MG63 (cell line): ENCODE measurements at places on chromosomes 7 and 10. TPM values are rescaled to one million over a fixed set of nuclear protein-coding genes. Genes with fewer than 3 reads are reported as not detected.

DNA sequence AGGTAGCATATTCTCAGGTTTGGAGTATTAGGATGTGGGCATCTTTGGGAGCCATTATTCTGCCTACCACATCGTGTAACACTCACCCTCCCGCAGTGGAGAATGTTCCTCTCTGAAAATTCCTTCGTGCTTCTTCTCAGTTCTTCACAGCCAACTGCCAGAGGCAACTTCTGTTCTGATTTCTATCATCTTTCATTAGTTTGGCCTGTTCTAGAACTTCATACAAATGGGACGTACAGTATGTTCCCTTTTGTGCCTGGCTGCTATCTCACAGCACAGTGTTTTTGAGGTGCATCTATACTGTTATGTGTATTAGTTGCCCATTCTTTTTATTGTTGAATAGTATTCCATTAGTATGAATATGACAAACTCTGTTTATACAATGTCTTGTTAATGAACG lies 8.9 kb upstream of the SLC26A3 start:
- DNase-seq, result no peak

- peak; percentile 51 for DNase-seq
Observed at GRCh38 chr7:17651863-17652385, 288.4 kb downstream of the SNX13 start.

DNA sequence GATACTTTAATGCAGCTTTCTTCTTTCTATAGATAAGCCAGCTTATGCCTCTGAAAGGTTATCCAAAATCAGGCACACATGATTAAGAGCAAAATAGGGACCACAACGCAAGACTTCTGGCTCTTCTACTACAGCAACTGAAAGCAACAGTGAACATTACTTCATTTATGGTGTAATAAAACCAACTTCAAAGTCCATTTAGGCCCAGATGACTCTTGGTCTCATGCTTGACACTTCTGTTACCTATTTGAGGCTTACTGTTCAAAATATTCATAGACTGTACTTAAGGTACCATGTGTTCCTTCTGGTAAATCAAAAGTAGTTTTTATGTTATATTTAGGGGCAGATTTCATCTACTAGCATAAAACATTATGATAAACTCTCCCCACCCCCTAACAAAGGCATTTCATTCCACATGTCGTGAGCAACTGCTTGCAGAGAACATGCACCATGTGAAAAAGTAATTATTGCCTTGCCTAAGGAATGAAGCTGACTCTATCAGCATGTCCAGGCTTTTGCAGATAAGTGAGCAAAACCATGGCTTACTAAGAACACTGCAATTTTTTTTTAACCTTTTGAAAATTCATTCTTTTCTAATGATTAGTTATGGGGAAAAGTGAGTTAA lies 154.9 kb upstream of the ITGB1 start:
- no peak for DNase-seq

DNA sequence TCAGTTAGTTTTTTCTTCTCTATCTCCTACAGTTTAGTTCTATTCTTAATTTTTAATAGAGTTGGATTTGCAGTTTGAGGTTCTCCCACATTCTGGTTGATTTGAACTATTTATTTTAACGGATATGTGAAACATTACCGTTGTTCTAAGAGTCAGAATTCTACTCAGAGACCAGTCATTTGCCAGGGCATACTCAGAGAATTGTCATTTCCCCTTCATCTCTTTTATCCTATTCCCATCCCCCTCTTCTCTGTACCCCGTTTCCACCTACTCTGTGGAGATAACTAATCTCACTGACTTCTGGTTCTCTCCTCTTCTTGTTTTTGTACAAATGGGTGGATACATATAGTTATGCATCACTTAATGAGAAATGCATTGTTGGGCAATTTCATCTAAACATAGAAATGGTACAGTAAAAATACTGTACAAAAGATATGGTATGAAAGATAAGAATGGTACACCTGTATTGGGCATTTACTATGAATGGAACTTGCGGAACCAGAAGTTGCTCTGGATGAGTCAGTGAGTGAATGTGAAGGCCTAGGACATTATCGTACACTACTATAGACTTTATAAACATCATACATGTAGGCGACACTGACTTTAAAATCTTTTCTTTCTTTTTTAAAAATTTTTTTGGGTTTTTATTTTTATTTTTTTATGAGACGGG lies 53.1 kb downstream of the INPP5F start:
- no peak for DNase-seq

DNA sequence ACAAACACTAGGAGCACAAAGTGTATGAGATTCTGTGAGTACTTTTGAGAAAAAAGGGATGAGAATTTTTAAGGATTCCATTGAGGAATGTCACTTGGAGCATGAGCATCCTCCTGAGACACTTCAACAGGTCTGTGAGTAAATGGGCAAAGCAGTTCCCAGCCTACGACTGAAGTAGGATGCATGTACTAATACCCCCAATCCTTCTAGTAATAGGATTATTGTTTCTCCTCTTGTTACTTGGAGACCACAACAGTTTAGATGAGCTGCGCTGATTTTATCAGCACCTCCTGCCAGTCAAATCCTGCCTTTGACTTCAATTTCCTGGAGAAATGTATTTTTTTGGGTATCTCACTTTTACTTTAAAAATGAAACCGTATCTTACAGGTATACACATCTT lies 820 bp downstream of the BBS9 start:
- DNase-seq, result no peak

DNA sequence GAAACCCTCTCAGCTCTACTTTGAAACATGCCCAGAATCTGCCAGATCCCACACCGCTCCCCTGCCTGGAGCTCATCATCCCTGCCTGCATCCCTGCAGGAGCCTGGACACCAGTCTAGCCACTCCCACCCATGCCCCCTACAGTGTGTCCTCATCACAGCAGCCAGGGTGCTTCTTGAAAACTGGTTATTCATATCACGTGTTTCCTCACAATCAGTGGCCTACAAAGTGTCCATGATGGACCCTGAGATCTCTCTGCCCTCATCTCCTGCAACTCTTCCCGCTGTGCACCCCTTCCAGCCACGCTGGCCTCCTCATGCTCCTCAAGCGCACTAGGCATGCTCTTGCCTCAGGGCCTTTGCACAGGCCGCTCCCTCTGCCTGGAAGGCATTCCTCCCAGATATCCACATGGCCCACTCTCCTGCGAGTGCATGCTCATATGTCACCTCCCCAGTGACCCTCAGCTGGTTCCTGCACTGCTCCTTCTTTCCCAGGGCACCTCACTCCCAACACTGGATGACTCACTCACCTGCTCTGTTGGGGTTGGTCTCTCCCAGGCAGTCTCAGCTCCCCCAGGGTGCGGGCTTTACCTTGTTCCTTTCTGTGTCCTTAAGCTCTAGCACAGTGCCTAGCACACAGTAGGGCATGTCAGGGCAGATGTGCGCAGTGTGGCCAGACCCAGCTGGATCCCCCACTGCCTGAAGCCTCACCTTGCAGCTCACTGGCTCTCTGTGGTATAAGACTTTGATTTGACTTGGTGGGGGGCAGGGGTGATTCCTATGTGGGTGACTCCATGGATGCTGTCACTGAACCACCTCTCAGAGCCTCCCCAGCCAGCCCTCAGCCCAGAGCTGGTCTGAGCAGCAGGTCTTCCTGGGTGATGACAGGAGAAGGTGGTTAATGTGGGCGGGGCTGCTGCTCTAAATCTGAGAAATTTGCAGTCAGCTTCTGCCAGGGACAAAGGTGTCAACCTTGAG lies 37.3 kb downstream of the CDH23 start:
- no peak for DNase-seq

GRCh38 chr7:155773531-155773930 lies 38.7 kb downstream of the SHH start:
- no peak for DNase-seq

GRCh38 chr7:94392393-94392786 lies 2.3 kb upstream of the COL1A2 start:
- DNase-seq, result no peak

DNA sequence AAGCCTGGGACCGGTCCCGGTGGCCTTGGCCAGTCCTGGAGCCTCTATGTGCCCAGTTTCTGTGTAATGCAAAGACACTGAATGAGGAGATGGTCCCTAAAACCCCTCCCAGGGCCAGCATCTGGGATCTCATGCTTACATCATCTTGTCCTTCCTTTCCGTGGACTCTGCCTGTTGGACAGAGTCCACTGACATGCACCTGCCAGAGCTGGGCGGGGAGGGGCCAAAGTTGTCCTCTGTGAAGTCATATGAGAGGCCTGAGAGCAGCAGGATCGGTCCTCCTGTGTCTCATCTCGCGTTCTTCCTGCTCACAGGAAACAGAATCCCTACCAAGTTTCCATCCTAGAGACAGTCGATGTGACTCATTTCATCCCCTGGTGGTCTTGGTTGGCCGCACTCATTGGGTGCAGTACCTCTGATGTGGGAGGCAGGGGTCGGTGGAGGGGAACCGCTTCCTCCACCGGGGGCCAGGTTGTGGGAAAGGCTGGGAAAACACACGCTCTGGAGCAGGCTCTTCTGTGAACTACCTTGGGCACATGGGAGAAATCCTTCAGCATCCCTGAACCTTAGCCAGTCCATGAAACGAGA lies 389.6 kb upstream of the PODXL start:
- no peak for DNase-seq

DNA sequence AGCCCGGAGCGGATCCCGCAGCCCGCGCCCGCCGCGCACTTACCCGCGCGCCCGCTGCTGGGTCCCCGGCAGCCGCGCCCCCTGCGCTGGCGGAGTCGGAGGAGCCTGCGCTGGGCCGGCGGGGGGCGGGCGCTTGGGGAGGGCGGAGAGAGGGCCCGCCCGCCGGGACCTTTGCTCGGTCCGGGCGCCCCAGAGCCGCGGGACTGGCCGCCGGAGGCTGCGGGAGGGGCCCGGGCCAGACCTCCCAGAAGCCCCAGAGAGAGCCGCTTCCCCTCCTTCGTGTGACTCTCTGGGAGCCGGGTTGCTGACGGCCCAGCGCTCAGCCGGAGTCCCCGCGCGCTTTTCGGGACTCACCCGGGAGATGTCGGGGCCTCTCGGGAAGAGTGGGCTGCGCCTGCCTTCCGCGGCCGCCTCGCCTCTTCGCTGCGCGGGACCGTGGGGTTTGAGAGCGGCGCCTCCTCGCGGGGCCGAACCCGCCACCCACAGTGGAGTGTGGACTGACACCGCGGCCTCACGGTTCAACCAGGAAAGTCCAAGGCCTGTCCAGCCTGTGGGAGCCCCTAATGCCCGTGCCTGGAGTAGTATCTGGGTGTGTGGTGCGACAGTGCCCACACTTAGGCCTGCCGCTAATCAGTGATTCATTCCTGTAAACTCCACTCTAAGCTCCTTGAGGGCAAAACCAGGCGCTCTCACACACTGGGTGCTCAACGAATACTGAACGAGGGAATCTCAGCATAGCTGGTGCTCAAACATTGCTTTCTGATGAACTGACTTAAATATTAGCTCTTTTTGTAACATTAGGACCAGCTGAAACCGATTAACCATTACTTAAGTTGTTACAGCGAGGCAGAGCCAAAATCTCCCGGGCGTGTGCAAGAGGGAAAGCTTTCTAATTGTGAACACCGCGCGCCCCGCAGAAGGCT lies at the start of gene GSDME:
TSS of gene GSDME (minus strand) at position 112 of the 923 bp plus-strand sequence. CDS start 7,690 bp downstream, outside the sequence.
- peak; percentile 77 for DNase-seq

DNA sequence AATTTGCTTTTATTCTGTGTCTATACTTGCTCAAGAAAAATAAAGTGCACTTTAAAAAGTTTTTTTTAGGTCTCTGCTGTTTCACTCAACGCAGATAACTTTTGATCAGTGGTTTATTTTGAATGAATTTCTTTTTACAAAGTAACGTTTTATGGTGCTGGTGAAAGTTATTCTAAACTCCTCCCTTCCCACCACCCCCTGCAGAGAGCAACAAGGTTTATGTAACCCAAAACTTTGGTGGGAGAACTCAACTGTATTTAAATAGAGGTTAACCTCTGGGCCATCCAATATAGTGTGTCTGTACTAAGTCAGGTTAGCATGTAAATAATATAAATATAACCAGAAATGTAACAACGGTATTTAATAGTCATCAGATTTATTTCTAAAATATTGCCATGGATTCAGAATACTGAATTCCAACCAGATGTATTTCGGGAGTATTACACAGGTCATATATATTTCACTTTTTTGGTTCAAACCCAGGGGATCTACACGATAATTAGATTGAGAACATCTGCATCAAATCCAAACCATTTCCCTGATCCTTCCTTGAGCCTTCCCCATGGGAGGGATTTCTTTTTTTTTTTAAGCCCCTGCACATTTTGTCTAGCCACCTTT lies 3.9 kb upstream of the CUX1 start:
- no peak for DNase-seq

GRCh38 chr10:93916257-93917063 lies 22.7 kb downstream of the SLC35G1 start:
- no peak for DNase-seq

- DNase-seq, result no peak
Observed at GRCh38 chr7:76165106-76165972, 36.4 kb upstream of the SRRM3 start.

CYP17A1 gene
- not detected in 2 replicates for total RNA-seq

CALML3 gene
- total RNA-seq, result not detected in 2 replicates

DNA sequence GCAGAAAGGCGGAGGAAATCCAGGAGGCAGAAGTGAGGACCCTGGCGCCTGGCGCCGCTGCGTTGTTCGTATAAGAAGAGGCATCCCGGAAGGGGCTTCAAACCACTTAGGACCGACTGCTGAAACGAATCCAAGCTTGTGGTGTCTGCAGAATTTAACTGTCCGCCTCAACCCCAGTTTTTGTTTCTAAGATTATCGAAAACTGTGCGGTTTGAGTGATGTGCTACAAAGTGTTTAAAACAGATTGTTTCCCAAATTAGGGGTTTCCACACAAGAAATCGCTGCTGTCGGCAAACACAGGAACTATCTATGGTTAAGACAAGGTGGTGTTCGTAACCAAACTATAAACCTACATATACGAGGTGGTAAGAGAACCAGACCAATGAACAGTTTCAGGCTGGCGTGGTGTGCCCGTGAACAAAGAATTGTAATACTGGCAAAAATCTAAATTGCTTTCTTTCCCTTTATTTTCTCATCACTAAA lies 835 bp upstream of the DGKI start:
- DNase-seq, result no peak

DNA sequence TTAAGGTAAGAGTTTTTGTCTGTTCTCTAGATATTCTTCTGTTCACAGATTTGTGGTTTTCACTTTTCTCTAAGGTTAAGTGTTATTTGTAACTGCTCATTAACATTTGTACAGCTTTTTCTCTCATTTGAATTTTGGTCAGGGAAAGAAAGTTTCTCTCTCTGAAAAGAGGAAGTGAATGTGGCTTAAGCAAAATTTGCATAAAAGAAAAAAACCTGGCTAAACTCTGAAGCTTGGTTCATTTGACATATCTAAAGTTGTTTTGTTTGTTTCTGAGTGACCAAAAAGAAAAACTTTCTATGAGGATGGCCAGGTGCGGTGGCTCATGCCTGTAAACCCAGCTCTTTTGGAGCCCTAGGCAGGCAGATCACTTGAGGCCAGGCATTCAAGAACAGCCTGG lies 22.0 kb upstream of the SLC26A4 start:
- DNase-seq, result no peak

DNA sequence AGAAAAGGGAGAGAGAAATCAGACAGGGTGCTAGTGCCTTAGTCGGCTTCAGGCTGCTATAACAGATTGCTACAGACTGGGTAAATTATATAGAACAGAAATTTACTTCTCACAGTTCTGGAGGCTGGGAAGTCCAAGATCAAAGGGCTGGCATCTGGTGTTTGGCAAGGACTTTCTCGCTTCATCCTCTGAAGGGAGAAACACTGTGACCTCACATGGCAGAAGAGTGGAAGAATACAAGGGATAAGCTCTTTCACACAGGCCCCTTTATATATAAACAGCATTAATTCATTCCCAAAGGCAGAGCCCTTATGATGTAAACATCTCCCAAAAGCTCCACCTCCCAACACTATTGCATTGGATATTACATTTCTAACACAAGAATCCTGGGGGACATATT lies 235.5 kb upstream of the INHBA start:
- no peak for DNase-seq

MYH16 gene
- not detected in 2 replicates for total RNA-seq

- no peak for DNase-seq
Observed at GRCh38 chr7:152081088-152081487, 55.6 kb downstream of the GALNT11 start.

NRG3 gene
- not detected in 2 replicates for total RNA-seq

PAX4 gene
- not detected in 2 replicates for total RNA-seq
